Fibroblast of pulmonary artery (primary cell): ENCODE measurements at places on chromosomes 2 and 18.

GRCh38 chr2:16609786-16610185 is 55.8 kb downstream of the CYRIA start:
- no peak for DNase-seq

GRCh38 chr2:69170661-69171060 is 157.7 kb downstream of the ANTXR1 start:
- DNase-seq = no peak

DNA sequence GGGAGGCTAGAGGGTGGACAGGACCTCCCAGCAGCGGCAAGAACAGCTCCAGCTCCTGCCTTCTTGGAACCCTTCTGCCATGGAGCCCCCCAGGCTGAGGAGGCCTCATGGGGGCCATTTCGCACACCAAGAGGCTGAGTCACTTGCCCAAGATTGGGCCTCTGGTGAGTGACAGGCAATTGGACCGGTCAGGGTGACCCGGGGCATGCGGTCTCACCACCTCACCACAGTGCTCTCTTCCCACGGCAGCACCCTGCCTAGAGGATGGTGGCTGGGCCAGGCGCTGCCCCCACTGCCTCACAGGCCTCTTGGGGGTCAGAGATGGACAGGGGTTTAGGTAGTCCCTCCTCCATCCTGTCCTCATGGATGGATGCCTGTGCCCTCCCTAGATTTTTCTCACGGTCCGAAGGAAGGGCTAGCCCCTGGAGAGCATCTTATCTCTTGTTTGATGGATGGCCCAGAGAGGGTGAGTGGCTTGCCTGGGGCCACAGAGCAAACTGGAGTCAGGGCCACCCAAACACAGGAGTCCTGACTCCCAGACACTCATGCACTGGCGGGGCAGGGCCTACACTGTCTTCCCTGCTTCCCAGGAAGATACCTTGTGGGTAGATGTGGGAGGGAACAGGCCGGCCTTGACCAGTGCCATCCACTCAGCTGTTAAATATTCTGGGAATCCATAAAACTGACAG is 119.2 kb downstream of the INHBB start:
- DNase-seq = no peak

- DNase-seq = peak; percentile 86
Measured at GRCh38 chr2:101124643-101125366, 26.4 kb downstream of the TBC1D8 start.

- no peak for DNase-seq
Measured at GRCh38 chr18:79692886-79693285, 13.3 kb downstream of the CTDP1 start.

DNA sequence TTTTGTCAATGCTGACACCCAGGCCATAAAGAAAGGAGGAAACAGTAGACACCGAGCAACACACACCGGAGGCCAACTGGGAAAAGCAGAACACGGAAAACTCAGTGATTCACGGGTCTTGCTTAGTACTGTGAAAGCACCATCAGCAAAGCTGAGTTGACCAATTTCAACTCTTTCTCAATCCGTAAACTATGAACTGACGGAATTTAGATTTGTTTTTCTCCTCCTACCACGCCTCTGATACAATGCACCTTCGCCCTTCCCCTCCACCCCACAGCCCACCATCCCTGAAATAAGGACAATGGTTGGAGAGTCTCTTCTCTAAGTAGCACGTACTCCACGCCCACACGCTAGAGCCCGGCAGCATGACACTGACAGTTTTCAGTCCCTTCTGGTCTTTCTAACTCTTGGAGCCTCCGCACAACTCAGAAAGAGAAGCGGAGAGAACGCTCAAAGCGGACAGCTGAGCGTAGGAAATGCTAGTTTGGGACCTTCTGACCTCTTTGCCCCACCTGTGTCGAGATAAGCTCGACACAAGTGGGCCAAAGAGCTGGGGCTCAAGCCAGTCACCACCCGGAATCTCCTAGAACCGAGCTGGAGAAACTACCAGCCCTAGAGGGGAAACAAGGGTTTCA is 669 bp downstream of the LNPK start:
- DNase-seq = peak; percentile 50
